ENCODE measurements at places on chromosomes 16 and 17.

- DNase-seq, result no peak
Observed at GRCh38 chr17:9037736-9038135, 16.4 kb downstream of the NTN1 start.

- DNase-seq, result no peak
Observed at GRCh38 chr17:34736611-34737010, 157.2 kb downstream of the TMEM132E start.

DNA sequence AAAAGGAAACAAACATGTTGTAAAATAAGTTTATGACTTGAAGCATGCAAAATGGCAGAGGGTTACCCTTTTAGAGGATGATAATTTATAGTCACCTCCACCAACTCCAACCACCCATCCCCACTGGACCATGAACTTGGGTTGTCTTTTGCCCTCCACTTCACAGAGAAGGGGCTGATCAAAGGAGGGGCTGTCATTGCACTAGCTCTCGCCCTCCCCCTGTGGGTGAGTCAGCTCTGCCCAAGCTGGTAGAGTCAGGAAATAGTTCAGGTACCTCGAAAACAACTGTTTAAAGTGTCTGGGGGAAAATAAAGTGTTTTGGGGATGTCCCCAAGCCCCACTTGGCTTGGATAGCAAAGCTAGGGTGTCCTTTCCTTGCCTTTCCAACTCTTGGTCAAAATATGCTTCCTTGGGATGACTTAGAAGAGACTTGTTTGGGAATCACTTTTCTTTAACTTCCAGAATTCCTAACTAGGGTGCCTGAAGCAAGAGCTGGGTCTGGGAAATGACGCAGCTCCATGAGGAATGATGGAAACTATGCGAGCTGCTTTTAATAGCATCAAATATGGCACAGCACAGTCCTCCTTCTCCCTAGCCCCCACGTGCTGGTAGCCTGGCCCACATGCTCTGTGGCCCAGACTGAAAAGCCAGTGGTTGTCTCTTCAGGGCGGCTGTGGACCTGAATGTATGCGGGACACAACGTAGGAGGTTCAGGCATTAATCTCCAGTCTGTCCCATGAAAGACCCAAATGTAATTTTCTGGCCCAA is 40.7 kb downstream of the TBX4 start:
- no peak for DNase-seq

GRCh38 chr17:40432864-40433528 is 10.3 kb upstream of the IGFBP4 start:
- DNase-seq, result no peak

- peak; percentile 61 for DNase-seq
Observed at GRCh38 chr16:2512735-2513404, 882 bp upstream of the ATP6V0C start.

- DNase-seq, result no peak
Observed at GRCh38 chr16:53605831-53606400, 97.7 kb downstream of the RPGRIP1L start.

- DNase-seq, result peak; percentile 68
Observed at GRCh38 chr16:70715055-70715858, 29.4 kb upstream of the MTSS2 start.

DNA sequence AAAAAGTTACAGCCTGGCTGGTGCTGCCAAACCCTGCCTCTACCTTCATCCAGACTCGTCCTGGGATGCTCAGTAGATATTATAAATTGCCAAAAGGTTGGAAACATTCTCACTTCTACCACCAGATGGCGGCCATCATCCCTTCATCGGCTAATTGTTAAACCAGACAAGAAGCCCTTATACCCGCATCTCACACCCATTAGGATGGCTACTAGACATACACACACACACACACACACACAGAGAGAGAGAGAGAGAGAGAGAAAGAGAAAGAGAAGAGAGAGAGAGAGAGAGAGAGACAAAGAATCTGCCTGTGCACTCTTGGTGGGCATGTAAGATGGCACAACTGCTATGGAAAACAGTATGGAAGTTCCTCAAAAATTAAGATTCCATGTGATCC is 15.0 kb upstream of the SCIMP start:
- peak; percentile 65 for DNase-seq

DNA sequence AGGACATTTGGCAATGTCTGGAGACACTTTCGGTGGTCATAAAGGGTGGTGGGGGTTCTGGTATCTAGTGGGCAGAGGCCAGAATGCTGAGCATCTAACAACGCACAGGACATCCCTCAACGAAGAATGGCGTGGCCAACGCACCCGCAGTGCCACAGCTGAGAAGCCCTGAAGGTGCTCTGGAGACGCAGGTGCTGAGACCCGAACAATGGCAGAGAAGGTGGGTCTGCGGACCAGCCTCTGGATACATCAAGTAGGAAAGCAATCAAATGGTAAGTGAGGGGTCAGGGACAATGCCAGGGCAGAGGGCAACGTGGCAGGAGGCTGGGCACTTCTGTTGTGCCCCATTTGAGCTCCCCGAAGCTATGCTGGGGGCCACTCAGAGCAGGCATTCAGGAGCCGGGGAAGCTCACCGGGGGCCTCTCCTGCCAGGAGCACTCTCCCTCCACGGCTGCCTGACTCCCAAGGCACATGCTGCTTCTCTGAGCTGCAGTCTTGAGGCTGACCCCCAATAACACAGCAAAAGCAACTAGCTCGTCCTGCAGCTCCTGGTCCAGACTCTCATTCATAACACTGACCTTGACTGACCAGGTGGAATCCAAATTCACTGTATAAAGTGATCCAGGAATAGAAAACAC is 26.0 kb downstream of the SPHK1 start:
- no peak for DNase-seq

- DNase-seq, result no peak
Observed at GRCh38 chr16:78684030-78684611, 584.7 kb downstream of the WWOX start.

GRCh38 chr17:77738751-77739531 is 219.6 kb upstream of the TNRC6C start:
- DNase-seq, result no peak

DNA sequence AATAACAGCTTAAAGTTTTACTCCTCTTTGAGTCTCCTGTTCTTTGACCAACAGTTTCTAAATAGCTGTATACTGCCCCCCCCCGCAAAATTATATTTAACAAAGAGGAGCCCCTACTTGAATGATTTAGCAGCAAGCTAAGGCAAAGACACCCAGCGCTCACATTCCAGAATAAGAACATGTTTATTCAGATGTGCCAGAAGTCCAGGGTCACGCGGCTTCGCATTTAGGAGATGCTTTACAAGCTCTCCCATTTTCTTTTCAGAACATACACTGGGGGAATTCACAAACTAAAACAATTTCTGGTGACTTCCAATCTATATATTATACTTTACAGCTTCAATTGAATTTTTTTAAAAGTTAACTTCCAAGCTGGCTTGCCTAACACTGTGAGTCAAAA is 5.3 kb downstream of the PLD6 start:
- no peak for DNase-seq

GRCh38 chr16:25013751-25014499 is 1.2 kb downstream of the ARHGAP17 start:
- DNase-seq, result no peak

- no peak for DNase-seq
Observed at GRCh38 chr17:61393550-61393903, 6.1 kb upstream of the TBX2 start.

GRCh38 chr17:29761040-29761761 is 138.5 kb upstream of the CORO6 start:
- no peak for DNase-seq

- no peak for DNase-seq
Observed at GRCh38 chr17:7408252-7408727, 645 bp downstream of the NLGN2 start.

GRCh38 chr17:42025936-42026335 is 6.0 kb downstream of the NKIRAS2 start:
- DNase-seq, result no peak

- no peak for DNase-seq
Observed at GRCh38 chr17:12522743-12523183, 142.9 kb upstream of the MYOCD start.

DNA sequence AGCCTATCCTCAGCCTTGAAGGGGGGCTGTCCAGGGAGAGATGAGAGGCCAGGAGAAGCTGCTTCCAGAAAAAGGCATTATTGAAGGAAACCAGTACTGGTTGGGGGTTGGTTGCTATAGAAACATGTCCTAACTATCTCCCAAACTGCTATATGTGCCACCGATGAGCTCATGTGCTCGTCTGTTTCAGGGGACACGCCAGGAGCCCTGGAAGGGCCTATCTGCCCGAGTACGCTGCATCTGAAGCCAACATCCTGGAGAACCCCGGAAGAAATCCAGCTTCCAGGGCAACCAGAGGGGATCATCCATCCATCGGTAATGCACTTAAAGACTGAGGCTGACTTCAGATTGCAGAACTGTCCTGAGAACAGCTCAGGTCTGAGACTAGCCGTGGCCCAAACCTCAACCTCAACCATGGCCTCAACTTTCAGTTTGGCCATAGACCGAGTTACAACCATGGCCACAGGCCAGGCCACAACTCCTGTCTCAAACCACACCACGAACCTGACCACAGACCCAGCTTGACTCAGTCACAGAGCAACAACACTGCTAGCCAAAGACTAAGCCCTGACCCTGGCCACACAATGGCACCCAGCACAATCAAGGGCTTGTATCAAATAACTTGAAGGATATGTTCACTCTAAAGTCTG is 10.2 kb downstream of the PITPNM3 start:
- DNase-seq, result no peak

- DNase-seq, result no peak
Observed at GRCh38 chr17:81579821-81580321, 27.7 kb upstream of the FAAP100 start.

GRCh38 chr16:75250809-75251279 is 580 bp downstream of the BCAR1 start:
- DNase-seq, result no peak

DNA sequence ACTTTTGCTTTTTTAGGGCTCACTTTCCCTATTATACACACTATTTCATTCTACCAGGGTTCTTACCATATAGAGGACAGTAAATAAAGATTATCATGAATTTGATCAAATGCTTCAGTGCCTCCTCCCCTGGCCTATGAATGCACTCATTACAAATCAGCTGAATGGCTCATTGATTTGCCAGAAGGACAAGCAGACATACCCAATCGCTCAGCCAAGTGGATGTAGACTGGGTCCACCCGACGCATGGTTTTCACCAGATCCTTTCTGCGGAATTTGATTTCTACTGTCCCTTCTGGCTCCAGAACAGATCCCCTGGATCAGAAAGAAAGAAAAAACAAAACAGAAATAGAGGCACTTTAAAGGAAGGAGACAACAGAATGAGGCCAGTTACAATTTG is 162.6 kb downstream of the AATF start:
- no peak for DNase-seq

- DNase-seq, result no peak
Observed at GRCh38 chr16:974001-974601, 3.3 kb upstream of the LMF1 start.

GRCh38 chr17:38676706-38677504 is 2.1 kb upstream of the EPOP start:
- DNase-seq, result peak; percentile 85

GRCh38 chr16:85564277-85565051 is 48.7 kb upstream of the GSE1 start:
- DNase-seq, result no peak

Measured in WERI-Rb-1 (cell line).